CD4-positive, alpha-beta T cell treated with Interleukin-1 beta for 1 hour (primary cell): ENCODE measurements at places on chromosomes 7 and 10.

- DNase-seq = no peak
Measured at GRCh38 chr7:991729-992656, 9.0 kb downstream of the CYP2W1 start.

DNA sequence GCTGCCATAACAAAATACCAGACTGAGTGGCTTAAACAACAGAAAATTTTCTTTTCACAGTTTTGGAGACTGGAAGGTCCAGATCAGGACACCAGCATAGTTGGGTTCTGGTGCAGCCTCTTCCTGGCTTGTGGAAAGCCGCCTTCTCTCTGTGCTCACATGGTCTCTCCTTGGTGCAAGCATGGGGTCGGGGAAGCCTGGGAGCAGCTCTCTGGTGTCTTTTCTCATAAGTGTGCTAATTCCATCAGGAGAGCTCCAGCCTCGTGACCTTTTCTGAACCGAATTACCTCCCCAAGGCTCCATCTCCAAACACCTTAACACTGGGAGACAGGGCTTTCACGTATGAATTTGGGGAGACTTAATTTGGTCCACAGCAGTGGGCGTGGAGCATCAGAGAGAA lies 4.8 kb upstream of the GTPBP4 start:
- no peak for DNase-seq

DNA sequence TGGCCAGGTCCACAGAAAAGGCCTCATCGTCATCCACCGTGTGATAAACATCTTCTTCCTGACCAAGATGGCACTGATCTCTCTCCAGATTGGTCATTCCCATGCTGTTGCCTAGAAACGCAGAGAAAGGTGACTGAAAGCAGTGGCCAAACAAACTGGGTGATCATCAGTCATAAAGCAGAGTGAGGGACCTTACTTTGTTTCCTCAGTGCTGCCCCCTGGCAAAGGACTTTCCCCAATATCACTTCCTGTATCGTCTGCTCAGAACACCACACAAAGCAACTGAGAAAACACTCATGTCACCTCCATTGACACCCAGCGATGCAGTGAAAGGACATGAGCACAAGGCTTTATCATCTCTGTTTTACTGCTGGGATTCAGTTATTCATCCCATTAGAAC lies 40.0 kb upstream of the TM9SF3 start:
- DNase-seq = no peak

DNA sequence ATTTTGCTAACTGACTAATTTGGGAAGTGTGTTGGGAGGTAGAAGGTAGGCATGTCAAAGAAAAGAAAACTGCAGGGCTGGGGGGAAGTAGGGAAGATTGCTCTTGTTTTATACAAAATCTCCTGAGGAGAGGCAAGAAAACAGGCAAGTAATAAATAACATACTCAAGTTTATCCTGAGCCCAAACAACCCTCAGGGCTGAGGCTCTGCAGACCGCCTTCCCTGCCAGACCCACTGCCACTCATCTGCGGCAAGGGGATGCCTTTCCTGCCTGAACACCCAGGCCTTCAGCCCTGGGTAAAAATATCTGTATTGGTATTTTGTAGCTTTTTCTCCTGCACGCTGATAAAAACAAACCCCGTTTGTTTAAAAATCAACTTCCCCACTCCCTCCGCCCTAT lies 399.8 kb upstream of the NFE2L3 start:
- no peak for DNase-seq
